ENCODE measurements at places on chromosomes 4 and X. TPM values are rescaled to one million over a fixed set of nuclear protein-coding genes. Genes with fewer than 3 reads are reported as not detected.

- peak; percentile 41 for DNase-seq
These were observed 65.8 kb upstream of the MSN start for GRCh38 chrX:65601530-65602220.

DNA sequence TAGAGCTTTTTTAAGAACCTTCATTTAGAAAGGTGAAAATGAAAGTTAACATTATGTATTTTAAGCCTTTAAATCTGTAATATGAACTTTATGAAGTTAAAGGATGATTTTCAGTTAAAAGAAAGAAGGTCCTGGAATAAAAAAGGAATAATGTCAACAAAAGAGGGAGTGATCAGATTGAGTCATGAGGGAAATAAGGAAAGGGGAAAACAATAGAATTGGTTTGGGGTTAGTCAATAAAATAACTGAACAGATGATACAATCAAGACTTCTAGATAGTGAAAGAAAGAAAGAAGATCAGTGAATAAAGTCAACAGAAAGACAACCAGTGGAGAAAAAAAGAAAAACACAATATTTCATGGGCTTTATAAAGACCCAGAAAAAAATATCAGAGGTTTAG, 291.6 kb upstream of the ARSJ start:
- DNase-seq = no peak

SSX3 gene
- not detected for total RNA-seq

DNA sequence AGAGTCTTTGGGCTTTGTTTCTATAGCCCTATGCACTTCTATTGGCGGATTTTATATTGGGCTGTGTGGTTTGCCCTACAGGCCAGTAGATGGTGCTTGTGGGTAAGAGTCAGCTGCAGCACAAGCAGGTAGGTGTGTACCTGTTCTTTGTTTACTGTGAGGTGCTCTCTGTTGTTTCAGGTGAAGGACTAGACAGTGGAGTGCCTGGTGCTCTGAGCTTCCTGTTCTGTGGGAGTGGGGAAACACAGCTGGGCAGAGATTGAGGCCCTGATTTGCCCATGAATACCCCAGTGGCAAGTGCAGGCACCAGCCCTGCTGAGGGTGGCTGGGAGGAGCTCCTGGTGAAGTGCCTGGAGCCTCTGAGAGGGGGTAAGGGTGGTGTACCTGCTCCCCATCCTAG, 26.3 kb upstream of the UCP1 start:
- DNase-seq = no peak

QDPR gene
- total RNA-seq = 56.5 TPM

DNA sequence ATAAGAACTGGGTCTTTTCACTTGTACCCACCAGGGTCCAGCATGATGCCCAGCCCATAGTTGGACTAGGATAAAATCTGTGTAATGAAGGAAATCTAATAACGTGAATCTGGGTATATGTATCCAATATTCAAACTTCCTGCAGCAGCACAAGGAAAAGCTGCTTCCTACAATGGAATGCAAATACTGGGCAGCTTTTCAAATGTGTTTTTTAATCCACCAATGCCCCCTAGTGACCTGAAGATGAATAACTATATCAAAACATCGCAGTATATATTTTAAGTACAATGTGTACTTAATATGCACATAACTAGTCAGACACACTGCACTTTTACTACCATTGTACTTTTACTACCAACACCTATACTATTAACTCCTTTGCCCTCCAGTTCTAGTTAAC, 5.3 kb downstream of the APOO start:
- no peak for DNase-seq

ALB gene
- total RNA-seq = not detected

DNA sequence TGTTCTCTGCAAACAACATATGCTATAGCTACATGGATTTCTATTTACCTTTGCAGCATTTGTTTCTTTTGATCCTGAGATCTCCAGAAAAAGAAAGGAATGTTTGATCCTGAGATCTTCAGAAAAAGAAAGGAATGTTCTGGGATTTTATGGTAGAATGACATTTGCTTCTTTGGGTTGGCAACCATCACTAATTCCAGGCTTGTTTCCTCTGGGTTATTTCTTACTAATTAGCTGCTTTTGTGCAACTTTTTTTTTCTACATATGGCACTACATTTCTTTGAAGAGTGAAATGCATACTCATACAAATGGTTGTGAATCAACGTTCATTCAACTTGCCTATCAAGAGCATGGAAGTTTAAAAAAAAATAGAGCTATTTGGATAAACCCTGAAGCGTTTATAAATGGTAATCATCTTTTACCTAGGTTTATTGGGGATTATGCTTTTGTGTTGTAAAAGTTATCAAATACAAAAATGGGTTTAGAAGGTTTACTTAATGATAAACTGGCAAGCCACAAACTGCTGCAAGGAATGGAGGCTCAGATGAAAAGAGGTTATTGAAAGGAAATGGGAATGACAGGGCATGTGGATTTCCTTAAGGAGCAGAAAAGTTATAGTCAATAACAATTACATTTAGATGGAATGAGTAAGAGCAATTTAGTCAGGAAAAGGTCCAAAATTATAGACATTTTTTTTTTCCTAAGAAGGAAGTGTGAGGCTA, 95.6 kb upstream of the PCDH18 start:
- DNase-seq = no peak

GRCh38 chr4:7382634-7383014, 52.1 kb downstream of the PSAPL1 start:
- DNase-seq = no peak

DNA sequence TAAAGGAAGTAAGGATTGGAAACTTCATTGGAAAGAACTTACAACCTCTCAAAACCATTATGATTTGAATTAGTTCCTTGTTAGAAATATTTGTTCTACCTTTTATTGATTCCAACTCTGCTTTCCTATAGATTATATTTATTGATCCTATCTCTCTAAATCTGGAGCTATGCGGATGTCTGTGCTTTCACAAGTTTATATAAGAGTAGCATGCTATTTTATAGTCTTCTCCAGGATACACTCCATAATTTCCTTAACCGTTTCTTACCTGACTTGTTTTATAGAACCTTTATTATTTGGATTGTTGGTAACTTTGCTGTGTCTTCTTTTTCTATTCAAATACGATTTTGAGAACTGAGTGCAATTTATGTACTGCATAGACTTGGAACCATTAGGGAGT, 668.1 kb downstream of the RAPGEF2 start:
- no peak for DNase-seq

DNA sequence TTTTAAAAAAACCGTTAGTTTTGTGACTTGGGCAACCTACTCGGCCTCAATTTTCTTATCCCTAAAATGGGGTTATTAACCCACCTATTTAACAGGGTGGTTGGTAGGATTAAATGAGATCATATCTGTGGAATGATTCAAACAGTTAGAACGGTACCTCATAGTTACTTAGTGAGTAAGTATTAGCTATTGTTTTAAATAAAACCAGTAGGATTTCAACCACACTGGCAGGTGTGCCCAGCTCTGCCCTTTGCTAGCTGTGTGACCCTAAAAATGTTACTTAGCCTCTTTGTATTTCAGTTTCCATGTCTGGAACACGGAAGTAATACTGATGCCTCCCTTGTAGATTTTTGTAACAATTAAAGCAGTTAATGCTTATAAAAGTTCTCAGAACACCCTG, 225.8 kb upstream of the SPRY1 start:
- DNase-seq = no peak

GRCh38 chr4:24248674-24249630, 335.4 kb downstream of the DHX15 start:
- DNase-seq = no peak

- DNase-seq = no peak
These were observed 224.9 kb upstream of the PSAPL1 start for GRCh38 chr4:7659429-7660175.
